ENCODE measurements at places on chromosomes 16 and 17.

GRCh38 chr17:30520882-30521281, 43.7 kb downstream of the GOSR1 start:
- no peak for DNase-seq

DNA sequence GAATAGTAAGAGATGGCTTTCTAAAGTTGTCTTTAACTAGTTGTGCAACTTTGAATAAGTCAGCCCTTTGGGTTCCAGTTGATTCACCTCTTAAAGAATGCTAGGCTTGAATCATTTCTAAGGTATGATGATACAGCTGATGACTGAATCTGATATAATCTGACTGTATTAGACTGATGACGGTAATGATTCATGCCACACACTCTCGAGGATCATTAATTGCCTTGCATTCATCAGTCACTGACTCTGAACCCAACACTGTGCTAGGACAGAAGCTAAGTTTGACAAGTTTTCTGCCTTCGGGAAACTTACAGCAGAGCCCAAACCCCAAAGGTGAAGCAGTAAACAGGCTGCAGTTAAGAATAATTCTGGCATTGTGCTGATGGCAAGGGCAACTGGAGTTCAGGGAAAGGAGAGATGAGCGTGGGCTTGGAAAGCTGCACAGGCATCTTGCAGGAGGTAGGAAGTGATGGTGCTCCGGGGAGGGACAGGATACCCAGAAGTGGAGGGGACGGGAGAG, 25.8 kb downstream of the ASIC2 start:
- no peak for DNase-seq

- DNase-seq = no peak
Observed at GRCh38 chr16:50520451-50521245, 27.5 kb upstream of the NKD1 start.

DNA sequence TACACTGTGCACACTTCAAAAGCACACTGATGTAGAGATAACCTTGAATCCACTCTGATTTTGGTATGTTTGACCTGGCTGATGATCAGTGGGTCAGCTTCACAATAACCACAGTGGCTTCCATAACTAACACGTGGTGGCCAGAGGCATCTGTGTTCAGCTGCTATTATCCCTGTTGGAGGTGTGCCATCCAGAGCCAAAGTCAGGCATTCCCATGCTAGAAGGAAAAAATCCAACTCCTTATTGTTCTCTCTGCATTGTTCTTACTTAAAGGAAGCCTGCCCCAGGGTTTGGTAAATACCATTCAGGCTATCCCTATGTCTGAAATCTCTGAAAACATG, 127.3 kb upstream of the MON1B start:
- no peak for DNase-seq

- no peak for DNase-seq
Observed at GRCh38 chr16:57477531-57478202, 8.6 kb downstream of the DOK4 start.
